ENCODE measurements at places on chromosomes 2 and 18.

- DNase-seq = no peak
Observed at GRCh38 chr18:62812876-62813275, 97.5 kb downstream of the PHLPP1 start.

DNA sequence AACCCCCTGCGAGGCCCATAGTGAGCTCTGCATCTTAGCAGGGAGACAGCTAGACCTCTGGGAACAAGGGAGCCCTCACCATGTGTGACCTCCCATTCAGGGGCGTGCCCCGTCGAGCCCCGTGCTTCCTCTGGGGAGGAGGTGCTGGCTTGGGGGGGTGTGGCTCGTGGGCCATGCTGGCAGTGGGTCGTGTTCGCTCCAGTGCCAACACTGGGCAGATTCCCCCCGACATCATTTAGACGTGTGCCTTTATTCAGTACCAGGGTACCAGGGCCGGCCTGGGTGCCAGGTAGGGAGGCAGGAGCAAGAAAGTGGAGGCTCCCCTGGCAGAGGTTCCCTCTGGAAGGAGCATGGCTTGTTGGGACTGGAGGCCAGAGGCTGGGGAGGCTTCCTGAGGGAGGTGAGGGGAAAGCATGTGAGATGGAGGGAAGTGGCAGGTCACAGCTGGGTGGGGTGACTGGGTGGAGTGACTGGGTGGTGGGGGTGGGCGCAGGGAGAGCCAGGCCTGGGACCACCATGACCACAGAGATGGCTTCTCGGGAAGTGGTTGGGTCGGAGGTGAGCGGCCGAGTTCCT lies 15.2 kb downstream of the GPC1 start:
- no peak for DNase-seq

- no peak for DNase-seq
Observed at GRCh38 chr2:156884216-156884615, 373.3 kb upstream of the GALNT5 start.

DNA sequence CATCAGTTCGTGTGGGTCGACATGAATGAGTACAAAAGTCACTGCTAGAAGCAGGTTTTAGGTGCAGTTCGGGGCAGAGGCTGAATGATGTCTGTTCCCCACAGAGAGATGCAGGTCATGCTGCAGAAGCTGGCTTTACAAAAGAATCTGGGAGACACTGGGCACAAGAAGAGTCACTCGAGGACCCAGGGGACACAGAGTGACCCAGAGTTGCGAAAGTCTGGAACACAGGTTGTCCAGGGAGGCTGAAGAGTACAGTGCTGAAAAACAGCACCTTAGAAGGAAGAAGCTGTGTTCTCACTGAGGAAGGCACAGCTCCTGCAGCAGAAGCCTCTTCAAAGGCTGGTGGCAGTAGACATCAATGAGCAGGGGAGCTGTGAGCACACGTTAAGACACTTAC lies 14.8 kb downstream of the CACNB4 start:
- DNase-seq = no peak

DNA sequence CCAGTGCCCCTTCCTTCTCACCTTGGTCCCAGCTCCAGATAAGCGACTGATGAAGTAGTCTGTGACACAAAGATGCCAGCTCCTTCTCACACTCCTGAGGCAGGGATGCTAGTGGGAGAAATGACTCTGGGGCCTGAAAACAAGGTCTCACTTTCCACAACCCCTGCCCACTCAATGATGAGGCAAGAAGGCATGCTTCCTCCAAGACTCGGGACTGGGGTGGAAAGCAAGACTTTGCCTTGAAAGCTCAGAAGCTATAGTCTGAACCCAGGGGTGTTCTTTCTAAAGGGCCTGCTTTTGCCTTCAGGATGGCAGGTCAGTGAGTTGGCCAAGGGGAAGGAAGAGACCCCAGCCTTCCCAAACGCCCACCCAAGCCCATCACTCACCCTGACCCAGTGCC lies 1.4 kb downstream of the CCDC142 start:
- DNase-seq = no peak

GRCh38 chr2:42696987-42697386 lies 66.9 kb downstream of the OXER1 start:
- DNase-seq = no peak

- DNase-seq = no peak
Observed at GRCh38 chr2:39640681-39641080, 25.0 kb upstream of the TMEM178A start.

DNA sequence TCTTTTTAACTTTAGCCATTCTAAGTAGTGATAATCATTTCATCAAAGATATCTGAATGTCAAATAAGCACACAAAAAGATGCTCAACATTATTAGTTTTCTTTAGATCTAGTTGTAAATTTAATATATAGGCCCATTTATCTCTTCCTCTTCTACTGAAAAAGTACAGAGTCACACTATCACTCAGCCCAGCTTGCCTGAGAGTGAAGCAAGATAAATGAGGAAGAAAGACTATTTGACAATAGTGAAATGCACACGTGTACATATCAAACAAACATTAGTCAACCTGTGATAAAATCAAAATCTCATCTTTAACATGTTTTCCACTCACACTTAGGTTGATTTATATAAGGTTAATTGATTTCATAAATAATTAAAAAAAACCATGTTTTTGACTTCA lies 83.5 kb upstream of the CCDC195 start:
- DNase-seq = no peak

DNA sequence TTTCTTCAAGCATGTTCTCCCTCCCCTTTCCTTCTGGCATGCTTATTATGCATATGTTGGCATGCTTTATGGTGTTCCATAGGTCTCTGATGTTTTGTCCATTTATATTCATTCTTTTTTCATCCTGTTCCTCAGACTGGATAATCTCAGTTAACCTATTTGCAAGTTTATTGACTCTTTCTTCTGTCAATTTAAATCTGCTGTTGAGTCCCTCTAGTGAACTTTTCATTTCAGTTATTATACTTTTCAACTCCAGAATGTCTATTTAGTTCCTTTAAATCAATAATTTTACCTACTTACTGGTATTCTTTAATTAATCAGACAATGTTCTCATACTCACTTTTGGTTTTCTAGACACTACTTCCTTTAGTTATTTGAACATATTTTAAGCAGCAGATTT lies 101.2 kb downstream of the GALNT14 start:
- DNase-seq = no peak

Measured in activated CD4-positive, alpha-beta T cell treated with anti-CD3 and anti-CD28 coated beads for 1 hour (primary cell).